ENCODE measurements at places on chromosomes 13 and 19.

DNA sequence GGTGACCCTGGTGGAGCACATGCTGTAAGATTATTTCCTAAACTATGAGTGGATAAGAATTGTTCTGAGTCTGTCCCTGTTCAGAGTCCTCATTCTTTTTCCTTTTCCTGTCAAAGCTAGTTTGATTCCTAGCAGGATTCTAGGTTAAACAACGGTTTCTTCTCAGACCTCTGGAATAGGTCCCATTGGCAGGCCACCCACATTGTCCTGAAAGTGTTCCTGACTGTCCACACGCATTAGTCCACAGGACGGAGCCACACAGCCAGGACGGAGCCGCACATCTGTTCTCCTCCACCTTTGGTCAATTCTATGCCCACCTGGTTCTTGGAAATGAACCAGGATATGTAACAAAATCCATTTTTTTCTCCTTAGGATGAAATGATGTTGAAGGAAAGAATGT lies 46.1 kb downstream of the ANKRD10 start:
- no peak for DNase-seq

DNA sequence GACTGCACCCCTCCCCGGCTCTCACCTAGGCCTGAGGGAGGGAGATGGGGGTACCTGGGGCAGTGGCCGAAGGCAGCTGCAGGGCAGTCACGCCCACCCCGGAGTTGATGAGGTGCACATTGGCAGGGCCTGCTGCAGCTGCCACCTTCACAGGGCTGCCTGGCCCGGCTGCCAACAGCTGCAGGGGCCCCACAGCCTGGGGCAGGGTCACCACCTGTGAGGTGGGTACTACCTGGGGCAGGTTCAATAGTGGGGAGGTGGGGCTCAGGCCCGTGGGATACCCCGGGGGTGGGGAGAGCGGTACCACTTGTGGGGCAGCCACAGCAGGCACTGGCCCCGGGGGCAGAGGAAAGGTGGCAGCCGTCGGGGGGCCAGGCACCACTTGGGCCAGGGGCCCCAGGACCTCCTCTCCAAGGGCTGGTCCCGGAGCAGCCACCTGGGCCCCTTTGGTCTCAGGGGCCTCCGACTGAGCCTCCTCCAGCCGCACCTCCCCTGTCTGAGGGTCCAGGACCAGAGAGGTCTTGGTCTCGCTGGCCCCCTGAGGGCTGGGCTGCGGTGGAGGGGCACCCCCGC lies 2.7 kb downstream of the SIX5 start:
- no peak for DNase-seq

- no peak for DNase-seq
These were observed 13.4 kb upstream of the SYT5 start for GRCh38 chr19:55193481-55193880.

- no peak for DNase-seq
These were observed 15.8 kb downstream of the ARRDC2 start for GRCh38 chr19:18023622-18024251.

- no peak for DNase-seq
These were observed 2.9 kb downstream of the NOTCH3 start for GRCh38 chr19:15197942-15198341.

- no peak for DNase-seq
These were observed 4.6 kb downstream of the GRIN2D start for GRCh38 chr19:48398102-48398374.

GRCh38 chr13:47999973-48000372 lies 1.1 kb downstream of the SUCLA2 start:
- DNase-seq: no peak

Measured in SJCRH30 (cell line).